ENCODE measurements at places on chromosomes 6 and 20.

DNA sequence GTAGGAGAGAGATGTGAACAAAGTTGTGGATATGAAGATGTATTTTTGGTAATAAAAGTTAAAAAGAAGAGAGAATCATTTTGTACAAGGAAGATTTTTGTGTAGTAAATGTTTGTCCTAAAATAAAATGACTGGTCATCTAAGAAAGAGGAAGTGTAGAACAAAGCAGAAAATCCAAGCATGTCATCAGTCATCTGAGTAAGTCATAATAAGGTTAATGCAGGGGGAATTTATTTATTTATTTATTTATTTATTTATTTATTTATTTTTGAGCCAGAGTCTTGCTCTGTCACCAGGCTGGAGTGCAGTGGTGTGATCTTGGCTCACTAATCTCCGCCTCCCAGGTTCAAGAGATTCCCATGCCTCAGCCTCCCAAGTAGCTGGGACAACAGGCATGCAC, 15.7 kb upstream of the CGA start:
- no peak for DNase-seq

DNA sequence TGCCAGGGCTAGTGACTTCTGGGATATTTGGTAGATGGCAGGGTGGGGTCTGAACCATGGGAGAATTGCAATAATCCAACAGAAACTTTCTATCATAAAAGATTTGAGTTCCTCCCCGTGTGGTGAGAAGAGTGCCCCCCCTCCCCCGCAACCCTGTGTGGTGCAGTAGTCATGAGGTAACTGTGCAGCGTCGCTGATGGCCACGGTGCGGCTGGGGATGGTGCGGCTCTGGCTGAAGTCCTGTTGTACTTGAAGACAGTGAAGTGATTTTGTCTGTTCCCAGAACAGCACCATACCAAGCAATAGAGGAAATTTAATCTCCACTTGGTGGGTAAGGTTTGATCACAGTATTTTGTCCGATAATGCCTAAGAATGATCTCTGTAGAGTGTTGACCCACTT, 654.8 kb upstream of the POU3F2 start:
- DNase-seq = no peak

DNA sequence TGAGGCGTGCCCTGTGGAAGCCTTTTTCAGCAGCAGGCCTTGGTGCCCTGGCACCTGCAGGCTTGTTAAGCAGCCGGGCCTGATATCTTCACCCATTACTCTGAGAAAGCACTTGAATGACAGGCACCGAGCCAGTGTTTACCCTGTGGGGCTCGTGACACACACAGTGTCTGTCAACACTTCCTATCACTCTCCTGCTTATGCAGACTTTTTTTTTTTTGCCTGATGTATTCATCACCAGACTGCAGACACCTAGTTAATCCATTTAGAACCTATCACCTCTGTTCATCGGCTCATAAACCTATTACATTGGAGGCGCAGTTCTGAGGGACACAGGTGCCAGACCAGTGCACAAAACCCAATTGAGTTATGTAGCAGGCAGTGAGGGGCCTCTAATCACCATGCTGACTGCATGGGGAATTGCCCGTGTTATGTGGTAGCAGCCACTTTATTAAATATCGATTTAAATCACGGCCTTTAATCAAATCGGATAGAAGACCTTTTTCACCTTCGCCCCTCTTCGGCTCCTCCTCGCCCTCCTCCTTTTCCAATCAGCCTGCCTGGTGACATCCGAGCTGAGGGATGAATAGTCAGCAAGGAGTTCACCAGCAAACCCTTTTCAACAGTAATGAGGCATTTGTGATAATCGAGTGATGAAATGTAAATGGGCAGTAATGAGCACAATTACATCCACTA, 962.9 kb upstream of the SLC35B3 start:
- no peak for DNase-seq

DNA sequence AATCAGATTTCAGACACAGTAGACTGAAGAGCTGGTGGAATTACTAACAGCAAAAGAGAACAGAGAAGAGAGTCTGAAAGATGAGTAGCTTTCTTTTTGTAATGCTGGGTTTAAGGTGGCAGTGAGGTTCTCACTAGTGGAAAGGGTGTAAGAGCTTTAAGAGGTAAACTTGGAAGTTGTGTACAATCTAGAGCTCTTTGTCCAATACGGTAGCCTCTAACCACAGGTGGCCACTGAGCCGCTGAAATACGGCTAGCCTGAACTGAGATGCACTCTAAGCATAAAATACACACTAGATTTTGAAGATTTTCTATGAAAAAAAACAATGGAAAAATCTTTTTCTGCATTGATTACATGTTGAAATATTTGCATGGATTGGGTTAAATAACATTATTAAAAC, 4.0 kb downstream of the ELOVL2 start:
- DNase-seq = no peak

- DNase-seq = no peak
Observed at GRCh38 chr6:152698692-152699091, 995 bp downstream of the MYCT1 start.

DNA sequence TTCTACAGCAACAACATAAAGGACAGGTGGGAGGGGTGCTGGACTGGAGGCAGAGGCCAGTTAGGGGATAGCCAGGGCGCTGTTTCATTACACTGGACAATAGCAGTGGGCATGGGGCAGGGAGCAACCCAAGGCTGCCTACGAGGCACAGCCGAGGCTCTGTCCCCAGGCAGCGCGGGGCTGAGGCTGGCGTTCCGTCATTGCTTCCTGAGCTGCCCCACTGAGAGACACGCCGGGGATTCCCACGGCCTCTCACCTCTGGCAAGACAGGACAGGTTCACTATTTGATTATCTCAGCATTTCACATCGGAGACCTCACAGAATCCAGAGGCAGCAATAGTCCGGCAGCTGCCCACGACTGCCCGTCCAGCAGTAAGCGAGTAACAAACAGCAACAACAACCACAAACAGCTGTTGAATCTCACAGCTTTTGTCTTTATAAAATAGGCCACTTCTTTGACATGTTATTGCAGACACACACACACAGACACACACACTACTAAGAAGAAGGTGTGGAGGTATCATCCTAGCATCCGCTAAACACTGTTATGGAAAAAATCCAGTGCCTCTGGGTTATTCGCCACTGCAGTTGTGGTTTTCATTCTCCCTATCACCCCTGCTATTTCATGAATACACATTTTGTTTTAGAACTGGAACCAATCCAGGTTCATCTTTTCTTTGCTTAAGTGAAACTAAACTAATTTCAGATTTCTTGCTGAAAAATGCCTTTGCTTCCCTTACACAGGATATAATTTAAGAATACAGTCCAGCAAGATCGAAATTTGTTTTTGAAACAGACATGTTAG, 19.5 kb downstream of the KIF25 start:
- DNase-seq = no peak

DNA sequence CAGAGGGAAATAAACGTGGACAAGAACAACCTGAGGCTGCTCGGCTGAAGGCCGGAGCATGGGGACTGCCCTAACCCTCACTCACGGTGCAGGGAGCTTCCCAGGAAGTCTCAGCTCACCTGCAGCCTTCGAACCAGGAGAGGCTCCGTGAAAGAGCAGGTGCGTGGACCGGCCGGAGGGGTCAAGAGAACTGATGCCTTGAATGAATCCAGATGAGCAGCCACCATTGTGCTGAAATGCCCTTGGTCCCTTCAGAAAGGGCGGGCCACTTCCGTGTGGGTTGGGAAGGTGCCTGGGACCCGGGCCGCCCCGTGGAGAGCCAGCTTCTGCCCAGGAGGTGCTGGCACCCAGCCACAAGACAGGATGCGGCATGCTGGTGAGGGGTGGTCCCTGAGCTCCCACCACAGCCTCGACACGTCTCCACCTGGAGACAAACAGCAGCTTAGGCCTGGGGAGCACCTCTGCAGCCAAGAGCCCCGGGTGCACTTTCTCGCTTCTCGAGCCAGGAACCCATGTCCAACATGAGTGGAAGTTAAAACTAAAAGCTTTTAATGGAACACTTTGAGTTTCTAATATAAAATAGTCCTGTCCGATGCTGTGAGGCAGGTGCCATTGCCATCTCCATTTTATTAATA, 83.5 kb downstream of the TTLL2 start:
- DNase-seq = no peak

- DNase-seq = no peak
Observed at GRCh38 chr6:6244624-6245023, 75.8 kb downstream of the F13A1 start.

DNA sequence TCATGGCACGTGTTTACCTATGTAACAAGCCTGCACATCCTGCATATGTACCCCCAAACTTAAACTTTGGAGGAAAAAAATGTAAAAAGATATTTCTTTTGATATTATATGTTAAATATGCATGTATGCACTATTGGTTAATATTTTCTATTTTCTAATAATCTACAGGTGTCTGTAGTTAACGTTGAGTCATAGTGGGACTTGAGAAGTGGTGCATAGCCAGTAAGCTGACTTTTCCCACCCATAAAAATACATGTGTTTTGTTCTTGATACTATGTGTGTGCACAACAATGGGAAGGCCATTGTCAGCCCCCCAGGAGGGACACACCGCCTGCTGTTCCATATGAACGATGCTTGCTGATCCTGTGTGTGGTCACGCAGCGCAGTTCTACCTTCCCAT, 49.1 kb downstream of the FAM120B start:
- no peak for DNase-seq

- no peak for DNase-seq
Observed at GRCh38 chr20:38060536-38060935, 27.0 kb downstream of the RPRD1B start.

DNA sequence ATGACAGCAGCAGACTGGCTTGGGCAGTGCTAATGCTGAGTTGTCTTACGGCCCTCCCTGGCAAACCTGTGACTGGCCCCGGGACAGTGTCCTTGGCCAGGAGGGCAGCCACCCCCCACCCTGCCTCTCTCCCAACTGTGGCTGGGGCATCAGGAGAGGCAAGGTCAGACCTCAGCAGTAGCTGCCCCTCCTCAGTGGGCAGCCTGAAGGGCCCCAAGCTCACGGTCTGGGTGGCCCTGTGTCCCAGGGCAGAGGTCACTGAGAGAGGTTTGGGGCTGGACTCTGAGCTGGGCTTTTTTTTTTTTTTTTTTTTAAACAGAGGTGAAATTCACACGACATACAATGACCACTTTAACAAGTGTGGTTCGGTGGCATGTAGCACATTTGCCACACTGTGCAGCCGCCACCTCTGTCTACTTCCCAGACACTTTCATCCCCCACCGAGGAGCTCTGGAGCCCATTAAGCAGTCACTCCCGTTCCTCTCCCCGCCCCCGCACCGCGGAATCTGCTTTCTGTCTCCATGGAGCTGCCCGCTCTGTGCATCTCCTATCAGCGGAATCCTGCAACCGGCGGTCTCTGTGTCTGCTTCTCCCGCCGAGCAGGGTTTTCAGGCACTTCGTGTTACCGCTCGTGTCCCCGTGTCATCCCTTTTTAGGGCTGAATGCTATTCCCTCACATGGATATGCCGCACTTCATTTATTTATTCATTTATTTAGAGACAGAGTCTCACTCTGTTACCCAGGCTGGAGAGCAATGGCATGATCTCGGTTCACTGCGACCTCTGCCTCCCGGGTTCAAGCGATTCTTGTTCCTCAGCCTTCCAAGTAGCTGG, 67.9 kb upstream of the GATA5 start:
- DNase-seq = no peak

DNA sequence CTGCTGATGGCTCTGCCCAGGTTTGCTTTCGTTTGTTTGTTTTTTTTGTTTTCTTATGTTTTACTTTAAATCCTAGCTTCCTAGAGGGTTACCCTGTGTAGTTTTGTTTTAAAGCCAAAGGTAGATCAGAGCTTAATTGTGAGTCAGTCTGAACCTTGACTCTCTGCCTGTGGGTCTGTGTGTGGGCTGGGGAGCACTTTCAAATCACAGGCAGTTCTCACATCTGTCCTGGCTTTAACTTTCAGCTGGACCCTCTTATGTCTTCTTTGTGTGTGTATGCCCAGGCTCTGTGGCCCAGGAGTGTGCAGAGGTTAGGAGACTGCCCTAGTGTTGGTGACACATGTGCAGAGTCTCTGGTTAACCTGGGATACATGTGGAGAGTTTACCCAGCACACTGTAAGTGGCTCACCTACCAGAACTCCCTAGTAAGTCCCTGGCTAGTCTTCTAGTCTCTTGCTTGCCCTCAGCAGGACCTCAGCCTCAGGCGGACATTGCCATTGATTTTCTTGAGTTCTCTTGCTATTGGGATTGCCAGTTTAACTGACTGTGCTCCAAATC, 19.0 kb downstream of the HIVEP1 start:
- DNase-seq = no peak

DNA sequence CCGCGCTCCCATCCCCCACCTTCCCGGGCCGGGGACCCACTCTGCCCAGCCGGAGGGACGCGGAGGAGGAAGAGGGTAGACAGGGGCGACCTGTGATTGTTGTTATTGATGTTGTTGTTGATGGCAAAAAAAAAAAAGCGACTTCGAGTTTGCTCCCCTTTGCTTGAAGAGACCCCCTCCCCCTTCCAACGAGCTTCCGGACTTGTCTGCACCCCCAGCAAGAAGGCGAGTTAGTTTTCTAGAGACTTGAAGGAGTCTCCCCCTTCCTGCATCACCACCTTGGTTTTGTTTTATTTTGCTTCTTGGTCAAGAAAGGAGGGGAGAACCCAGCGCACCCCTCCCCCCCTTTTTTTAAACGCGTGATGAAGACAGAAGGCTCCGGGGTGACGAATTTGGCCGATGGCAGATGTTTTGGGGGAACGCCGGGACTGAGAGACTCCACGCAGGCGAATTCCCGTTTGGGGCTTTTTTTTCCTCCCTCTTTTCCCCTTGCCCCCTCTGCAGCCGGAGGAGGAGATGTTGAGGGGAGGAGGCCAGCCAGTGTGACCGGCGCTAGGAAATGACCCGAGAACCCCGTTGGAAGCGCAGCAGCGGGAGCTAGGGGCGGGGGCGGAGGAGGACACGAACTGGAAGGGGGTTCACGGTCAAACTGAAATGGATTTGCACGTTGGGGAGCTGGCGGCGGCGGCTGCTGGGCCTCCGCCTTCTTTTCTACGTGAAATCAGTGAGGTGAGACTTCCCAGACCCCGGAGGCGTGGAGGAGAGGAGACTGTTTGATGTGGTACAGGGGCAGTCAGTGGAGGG, 2.8 kb downstream of the SOX4 start:
- no peak for DNase-seq

DNA sequence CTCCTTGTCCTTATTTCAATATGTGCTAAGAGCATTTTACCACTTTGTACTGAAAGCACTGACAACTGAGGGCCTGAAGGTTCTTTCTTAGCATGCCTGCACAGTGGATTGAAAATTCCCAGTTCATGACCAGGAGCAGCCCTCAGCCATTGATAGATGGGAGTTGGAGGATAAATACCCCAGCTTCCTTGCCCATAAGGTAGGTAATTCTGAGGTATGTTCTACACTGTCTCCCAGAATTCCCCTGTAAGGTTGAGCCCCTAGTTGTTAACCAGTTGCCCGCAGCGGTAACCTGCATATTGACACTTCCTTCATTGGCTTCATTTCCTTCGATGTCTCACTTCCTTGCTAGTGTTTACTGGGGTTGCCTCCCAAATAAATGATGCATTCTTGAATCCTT, 162.0 kb downstream of the CDC5L start:
- DNase-seq = no peak

DNA sequence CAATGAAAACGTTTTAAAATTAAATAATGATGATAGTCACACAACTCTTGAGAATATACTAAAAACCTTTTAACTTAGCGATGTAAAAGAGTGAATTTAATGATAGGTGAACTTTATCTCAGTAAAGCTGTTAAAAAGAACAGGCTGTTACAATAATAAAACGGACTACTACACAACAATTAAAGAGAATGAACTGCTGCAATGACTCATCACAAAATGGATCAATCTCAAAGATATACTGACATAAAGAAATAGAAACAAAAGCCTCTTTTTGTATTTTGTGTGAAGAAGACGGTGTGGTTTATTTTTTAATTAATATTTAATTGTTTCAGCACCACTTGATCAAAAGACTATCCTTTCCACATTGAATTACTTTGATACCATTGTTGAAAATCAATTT, 352.4 kb upstream of the GJE1 start:
- no peak for DNase-seq

All from cortex of kidney (tissue), 1 donor.